Fibroblast of villous mesenchyme (primary cell): ENCODE measurements at places on chromosomes 5 and 9. TPM values are rescaled to one million over a fixed set of nuclear protein-coding genes. Genes with fewer than 3 reads are reported as not detected.

GRCh38 chr5:149851211-149851610 is 93.4 kb downstream of the PDE6A start:
- DNase-seq = peak; percentile 61

DNA sequence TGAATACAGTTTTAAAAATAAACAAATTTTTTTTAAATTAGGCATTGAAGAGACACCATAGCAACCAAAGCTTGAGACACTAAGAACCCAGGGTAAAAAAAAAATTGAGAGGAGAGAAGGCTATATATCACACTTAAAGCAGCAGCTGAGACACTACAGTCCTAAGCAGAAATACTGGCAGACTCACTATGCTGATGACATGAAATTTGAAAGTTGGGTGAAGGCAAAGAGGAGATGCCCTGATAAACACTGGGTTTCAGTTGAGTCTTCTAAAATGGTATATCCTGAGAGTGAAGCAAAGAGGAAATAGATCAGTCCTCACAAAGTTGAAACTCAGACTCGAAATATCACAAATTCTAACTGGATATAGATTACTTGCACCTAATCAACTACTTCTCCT is 419.9 kb upstream of the CDH9 start:
- no peak for DNase-seq

DNA sequence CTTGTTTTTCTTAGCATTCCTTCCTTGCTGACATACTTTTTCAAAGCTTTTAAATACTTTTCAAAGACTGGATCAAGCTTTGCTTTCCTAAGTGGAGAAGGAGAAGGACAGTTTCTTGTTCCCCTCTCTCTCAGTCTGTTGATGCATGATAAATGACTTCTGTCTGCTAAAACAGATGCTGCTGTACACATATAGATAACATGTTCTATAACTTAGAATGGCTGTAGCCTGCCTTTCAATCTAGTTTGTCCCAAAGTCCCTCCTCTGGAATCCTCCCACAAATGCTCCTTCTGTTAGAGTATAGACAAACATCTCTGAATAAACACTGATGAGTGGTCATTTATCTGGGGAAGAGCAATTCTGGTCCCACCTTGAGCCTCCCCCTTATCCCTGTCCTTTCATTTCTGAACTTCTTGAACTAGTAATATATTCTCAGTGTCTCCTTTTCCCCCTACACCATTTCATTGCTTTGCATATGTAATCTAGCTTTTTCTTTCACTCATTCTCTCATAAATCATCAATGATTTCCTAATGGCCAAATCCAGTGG is 5.4 kb upstream of the HEMGN start:
- DNase-seq = no peak

DNA sequence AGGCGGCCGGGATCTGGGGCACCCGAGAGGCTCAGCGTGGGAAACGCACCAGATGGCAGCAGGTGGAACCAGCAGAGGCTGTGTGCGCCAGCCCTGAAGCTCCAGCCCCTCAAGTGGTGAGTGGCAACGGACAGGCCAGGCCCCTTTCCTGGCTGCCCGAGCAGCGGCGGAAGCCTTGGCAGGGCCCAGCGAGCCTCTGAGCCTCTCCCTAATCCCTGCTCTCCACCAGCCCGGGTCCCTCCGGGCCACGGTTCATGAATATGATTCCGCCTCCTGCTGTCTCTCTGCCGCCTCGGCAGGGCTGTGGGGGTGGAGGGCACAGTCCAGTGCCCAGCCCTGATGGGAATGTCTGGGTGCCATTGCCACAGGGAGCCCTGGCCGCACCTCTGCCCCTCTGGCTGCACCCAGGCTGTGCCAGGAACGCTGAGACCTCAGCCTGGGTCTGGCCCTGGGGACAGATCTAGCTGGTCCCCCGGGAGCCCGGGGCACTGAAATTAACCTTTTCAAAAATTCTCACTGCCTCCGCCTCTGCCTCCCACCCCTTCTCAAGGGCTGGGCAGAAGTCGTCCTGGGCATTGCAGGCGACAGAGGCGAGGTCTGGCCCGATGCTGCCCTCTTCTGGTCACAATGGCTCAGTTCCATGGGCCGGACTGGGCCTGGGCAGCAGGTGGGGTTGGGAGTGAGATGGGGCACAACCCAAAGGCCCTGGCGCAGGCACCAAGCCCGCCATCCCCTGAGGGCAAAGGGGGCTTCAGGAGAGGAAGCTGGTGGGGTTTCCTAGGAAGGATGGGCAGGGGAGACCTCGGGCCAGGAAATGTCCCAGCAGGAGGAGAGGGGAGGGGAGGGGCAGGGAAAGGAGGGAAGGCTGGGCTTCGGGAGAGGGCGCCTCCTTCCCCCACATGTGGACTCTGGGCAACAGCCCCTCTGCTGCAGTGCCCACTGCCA is 20.3 kb downstream of the CCDC187 start:
- peak; percentile 67 for DNase-seq

DNA sequence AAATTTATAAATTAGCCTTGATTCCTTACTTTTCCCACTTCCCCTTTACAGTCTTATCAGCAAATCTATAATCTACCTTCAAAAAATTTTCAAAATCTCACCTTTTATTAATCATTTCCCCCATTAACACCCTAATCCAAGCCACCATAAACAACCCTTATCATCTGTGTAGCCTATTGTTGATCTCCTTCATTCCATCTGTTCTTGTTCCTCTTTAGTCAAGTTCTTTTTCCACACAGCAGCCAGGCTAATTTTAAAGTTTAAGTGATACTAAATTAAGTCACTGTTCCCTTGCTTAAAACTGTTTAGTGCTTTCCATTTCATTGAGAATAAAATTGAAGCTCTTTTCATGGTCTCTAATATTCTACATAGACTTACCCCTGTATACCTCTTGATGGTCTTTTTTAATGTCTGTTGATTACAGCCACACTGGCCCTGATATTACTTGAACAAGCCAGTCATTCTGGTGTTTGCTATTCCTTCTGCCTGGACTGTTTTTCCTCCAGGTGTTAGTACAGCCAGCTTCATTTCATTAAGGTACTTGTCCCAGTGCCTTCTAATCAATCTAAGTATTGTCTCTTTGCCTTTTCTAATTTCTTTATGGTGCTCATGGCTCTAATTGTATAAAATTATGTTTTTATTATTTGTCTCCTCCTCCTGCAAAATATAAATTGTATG is 31.1 kb downstream of the GPR151 start:
- no peak for DNase-seq

Gene PPP2R2B
- under 0.01 and 2.2 TPM in 2 replicates for total RNA-seq

Gene COL15A1
- total RNA-seq = 1.7 and 19.0 TPM in 2 replicates

Gene PLAA
- 35.1 and 41.0 TPM in 2 replicates for total RNA-seq

Gene ZCCHC7
- 16.1 and 25.0 TPM in 2 replicates for total RNA-seq

Gene THBS4
- under 0.01 and 0.32 TPM in 2 replicates for total RNA-seq

Gene MEIKIN
- total RNA-seq = not detected in 2 replicates
